ENCODE measurements at places on chromosomes 1 and 21.

DNA sequence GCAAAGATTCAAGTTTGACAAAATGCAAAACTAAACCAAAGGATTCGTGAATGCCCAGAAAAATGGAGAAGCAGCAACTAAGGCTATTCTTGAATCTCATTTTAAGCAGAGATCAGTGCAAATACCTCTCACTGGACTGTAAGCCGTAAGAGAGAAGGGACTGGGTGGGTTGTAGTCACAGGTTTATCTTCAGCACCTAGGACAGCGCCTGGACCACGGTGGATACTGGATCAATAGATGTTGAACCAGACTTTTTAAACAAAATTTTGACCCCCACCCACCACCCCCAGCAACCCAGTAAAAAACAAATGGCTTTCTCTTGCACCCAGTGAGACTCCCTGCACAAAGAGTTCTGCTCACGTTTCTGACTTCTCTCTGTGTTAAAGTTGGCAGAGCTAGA, 347.1 kb downstream of the AJAP1 start:
- DNase-seq: no peak

- no peak for DNase-seq
Observed at GRCh38 chr1:110235181-110235833, 25.2 kb downstream of the KCNC4 start.

- DNase-seq: no peak
Observed at GRCh38 chr1:213690341-213690917, 297.3 kb upstream of the PROX1 start.

- DNase-seq: peak; percentile 71
Observed at GRCh38 chr1:42922687-42923366, 35.8 kb downstream of the SLC2A1 start.

DNA sequence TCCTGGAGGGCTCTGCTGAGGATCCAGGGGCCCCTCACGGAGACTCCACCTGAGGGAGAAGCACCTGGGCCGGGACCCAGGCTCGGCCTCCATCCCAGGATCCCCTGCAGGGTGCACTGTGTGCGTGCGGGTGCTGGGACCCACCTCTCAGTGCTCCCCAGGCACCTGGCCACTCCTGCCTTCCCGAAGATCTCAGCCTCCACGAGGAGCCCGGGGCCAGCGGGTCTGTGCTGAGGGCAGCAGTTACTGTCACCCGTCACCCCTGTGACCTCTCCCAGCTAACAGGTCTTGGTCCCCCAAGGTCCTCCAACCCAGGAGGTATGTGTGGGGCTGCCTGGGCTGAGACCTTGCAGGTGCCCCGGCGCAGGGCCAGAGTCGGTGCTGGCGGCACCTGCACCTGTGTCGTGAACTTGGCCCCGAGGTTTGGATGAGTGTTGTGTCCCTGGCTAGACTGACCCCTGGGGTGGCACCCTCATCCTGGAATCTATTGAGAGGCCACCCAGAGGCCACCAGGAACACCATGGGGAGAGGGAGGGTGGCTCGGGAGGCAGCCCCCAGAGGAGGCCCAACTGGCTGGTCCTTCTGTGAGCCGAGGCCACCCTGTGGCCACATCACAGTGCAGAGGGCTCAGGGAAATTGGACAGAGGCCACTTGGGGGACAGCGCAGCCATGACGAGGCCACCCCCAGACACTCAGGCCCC, 17.7 kb downstream of the MORN1 start:
- DNase-seq: no peak

GRCh38 chr21:32772281-32773047, 909 bp upstream of the PAXBP1 start:
- DNase-seq: peak; percentile 14

DNA sequence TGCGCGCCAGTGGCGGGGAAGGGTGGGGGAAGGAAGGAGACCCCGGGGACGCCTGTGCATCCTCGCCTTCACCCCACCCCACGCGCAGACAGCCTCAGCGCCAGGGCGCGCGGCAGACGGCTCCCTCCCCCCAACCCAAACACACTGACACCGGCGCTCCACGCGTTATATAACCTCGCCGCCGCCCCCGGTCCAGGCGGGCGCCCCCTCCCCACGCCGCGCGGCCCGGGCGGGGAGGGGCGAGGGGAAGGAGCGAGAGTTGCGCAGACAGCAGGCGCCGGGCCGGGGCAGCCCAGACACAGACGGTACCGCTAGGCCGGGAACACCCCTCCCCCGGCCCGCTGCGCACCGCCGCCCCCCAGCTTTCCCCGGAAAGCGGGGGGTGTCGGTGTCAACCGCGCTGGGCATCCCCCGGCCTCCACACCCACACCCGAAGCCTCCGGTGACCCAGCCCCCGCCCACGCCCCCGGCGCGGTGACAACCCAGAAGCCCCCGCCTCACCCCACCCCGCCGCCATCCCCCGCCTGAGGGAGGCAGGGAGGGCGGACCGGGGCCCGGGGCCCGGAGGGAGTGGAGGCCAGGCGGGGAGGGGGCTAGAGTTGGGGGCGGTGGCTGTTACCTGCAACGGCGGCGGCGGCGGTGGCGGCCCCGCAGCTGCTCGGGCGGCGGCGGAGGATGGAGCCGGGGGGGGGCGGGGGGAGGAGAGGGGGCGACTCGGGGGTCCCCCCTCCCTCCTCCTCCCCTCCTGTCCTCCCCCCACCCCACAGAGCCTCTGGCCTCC, 432 bp downstream of the AKT3 start:
- no peak for DNase-seq

- no peak for DNase-seq
Observed at GRCh38 chr1:41439234-41439633, 45.2 kb downstream of the EDN2 start.

GRCh38 chr1:61536174-61537108, 188.5 kb downstream of the TM2D1 start:
- DNase-seq: no peak

- DNase-seq: peak; percentile 61
Observed at GRCh38 chr1:238063454-238063853, 172.7 kb upstream of the ZP4 start.

All from HS-27A (cell line).